Umbilical cord (tissue), 2 donors: ENCODE measurements at places on chromosomes 4 and X. TPM values are rescaled to one million over a fixed set of nuclear protein-coding genes. Genes with fewer than 3 reads are reported as not detected.
A peak's percentile ranks its signal among the peaks of the same experiment; 100 is the strongest.

RRAGB gene
- total RNA-seq = 30.6 TPM

GPM6B gene
- 2.2 TPM for total RNA-seq

DNA sequence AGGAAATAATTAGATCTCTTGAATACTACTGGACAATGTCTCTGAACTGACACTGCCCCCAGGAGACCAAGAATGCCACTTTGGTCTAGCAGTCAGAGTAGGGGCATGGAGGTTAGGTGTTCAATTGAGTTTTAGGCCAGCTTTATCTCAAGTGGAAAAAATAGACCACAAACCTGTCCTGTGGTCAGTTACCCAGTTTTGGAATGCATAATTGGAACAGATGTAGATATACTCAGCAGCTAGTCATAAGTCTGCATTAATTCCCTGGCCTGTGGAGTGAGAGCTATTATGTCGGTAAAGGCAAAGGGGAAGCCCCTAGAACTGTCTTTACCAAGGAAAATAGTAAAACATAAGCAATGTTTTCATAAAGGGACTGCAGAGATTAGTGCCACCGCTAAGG is 587.7 kb downstream of the GLUD2 start:
- DNase-seq = no peak

DNA sequence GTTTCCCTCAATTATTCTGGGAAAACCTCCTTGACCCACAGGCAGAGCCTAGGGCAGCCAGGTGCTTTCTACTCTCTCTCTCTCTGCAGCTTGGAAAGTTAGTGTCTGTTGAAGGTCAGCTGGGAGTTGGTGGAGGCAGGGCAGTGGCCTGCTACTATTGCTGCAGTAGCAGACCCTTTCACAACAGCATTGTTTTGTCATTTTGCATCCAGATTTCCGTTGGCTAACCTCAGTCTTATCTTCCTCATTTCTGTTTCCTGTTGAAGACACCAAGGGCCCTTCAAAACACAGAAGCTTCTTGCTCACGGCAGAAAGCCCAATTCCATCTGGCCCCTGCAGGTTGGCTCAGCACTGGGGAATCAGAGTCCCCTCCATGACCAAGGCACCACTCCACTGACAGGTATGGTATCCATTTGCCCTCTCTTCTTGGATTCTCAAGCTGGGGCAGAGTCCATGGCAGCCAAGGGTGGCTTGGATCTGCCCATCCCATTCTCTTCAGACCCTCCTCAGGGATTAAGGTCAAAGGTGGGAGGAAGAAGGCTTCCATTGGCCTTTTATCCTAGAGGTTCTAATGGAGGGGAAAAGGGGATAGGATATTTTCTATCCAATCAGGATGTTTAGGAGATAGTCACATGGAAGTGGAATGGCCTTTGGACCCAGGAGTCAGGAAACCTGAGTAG is 24.6 kb downstream of the VSIG4 start:
- DNase-seq = peak; percentile 20

MAGEB1 gene
- 0.96 TPM for total RNA-seq

DNA sequence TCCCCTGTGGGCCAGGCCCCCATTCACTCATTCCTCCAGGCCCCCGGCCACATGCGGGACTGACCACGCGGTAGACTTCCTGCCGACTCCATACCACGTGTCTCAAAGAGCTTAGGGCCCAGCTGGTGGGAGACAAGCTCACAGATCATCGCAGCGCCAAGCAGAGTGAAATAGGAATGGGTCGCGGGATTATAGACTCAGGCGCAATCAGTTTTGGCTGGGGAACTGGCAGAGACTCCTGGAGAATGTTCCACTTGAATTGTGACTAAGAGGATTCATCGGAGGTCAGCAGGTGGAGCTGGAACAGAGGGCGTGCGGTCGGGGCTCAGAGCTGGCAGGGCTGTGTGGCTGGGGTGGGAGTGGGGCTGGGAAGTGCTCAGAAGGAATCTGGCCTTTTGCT is 15.6 kb downstream of the ATP2B3 start:
- DNase-seq = peak; percentile 88

DNA sequence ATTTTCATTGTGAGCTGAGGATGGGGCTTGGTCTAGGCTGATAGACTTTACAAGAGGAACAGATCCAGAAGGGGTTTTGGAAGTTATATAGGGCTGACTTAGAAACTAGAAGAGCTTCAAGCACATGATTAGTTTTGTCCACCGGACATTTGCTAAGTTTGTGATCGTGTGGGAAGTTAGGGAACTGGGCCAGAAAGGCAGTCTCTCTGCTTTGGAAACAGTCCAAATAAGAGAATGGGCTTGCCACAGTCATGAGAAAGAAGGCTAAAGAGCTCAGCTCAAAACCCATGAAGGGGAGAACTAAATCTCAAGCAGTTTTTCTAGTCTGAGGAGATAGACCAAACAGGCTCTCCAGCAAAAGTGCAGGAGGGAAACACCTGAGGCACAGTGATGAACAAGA is 67.8 kb downstream of the ZNF674 start:
- no peak for DNase-seq

- DNase-seq = no peak
These were observed 24.3 kb downstream of the RGS12 start for GRCh38 chr4:3317011-3317655.

POF1B gene
- total RNA-seq = 9.9 TPM
